ENCODE measurements at places on chromosomes 5 and 9. TPM values are rescaled to one million over a fixed set of nuclear protein-coding genes. Genes with fewer than 3 reads are reported as not detected.

The CCIN gene
- total RNA-seq, result 0.50 TPM

The ANKRD31 gene
- total RNA-seq, result 0.59 TPM

The PNPLA7 gene
- 2.2 TPM for total RNA-seq

The NR4A3 gene
- 2.4 TPM for total RNA-seq

The SPINK6 gene
- not detected for total RNA-seq

The GABBR2 gene
- total RNA-seq, result 20.0 TPM

The SKP1 gene
- 382 TPM for total RNA-seq

The PRSS3 gene
- 3.0 TPM for total RNA-seq

The GHR gene
- 12.2 TPM for total RNA-seq

The RFESD gene
- 6.2 TPM for total RNA-seq

The HNRNPA0 gene
- total RNA-seq, result 24.5 TPM

The TMOD1 gene
- total RNA-seq, result 27.3 TPM

The PLPP7 gene
- total RNA-seq, result 6.2 TPM

All from spinal cord (tissue), 10 donors.